Thyroid gland (tissue), 4 donors: ENCODE measurements at places on chromosomes 16 and 17. TPM values are rescaled to one million over a fixed set of nuclear protein-coding genes. Genes with fewer than 3 reads are reported as not detected.

Gene ADAM11
- total RNA-seq: 0.27 TPM

Gene KRT12
- total RNA-seq: not detected

GRCh38 chr17:29749045-29749825 lies 126.5 kb upstream of the CORO6 start:
- peaks cover under 1% of the 10 kb centered on the region for H3K4me1 ChIP-seq
- H3K4me3 ChIP-seq: no peak overlapping the region
- peaks cover 4% of the 10 kb centered on the region for H3K36me3 ChIP-seq
- DNase-seq: no peak
- no peaks in the 10 kb centered on the region for H3K27me3 ChIP-seq
- peak overlapping the region; percentile 26 for H3K27ac ChIP-seq

DNA sequence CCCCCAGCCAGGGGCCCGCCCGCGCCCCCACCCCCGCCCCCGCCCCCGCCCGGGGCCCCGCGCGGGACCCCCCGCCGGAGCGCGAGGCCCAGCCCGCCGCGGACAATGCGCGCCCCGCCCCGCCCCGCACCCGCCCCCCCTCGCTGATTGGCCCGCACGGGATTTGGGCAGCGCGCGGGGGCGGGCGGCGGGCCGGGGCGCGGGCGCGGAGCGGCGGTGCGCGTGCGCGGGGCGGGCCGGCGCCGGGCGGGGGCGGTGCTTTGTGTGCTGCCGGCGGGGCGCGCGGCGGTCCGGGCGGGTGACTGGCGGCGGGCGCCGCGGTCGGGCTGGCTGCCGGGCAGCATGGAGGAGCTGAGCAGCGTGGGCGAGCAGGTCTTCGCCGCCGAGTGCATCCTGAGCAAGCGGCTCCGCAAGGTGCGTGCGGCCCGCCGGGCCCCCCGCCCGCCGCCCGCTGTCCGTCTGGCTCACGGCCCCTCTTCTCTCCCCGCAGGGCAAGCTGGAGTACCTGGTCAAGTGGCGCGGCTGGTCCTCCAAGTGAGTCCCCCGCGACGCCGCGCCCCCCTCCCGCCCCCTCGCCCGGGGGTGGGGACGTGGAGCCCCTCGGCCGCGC lies at the start of gene CBX2:
TSS of gene CBX2 (plus strand) at position 255 of the 610 bp plus-strand sequence. CDS start at position 343, 88 bp downstream.
- peak within 1 kb of the TSS; percentile 5 for H3K27ac ChIP-seq
- H3K4me3 ChIP-seq: peak within 1 kb of the TSS; percentile 48
- no peaks in the 10 kb centered on the region for H3K27me3 ChIP-seq
- peak; percentile 77 for DNase-seq

DNA sequence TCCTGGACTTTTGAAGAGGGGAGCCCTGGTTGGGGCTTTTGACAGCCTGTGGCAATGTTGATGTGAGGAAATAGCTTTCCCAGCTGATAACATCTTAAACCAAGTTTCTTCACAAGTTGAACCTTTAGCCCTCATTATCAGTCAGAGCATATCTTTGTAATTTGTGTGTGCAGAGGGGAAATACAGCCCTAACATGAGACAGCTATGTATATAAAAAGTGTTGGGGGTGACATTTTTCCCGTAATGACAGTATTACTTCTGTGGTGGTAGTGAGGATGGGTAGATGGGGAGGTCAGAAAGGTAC lies 221.1 kb downstream of the FTO start:
- no peak for DNase-seq
- peaks cover 26% of the 10 kb centered on the region for H3K4me1 ChIP-seq
- no peak overlapping the region for H3K4me3 ChIP-seq
- H3K27ac ChIP-seq: no peak overlapping the region
- H3K36me3 ChIP-seq: no peaks in the 10 kb centered on the region
- no peaks in the 10 kb centered on the region for H3K27me3 ChIP-seq

Gene PSMB10
- total RNA-seq: 34.6 TPM

- H3K4me3 ChIP-seq: no peak overlapping the region
- DNase-seq: peak; percentile 85
- H3K4me1 ChIP-seq: peaks cover 36% of the 10 kb centered on the region
- peak overlapping the region; percentile 93 for H3K27ac ChIP-seq
- H3K36me3 ChIP-seq: no peaks in the 10 kb centered on the region
- no peaks in the 10 kb centered on the region for H3K27me3 ChIP-seq
Observed at GRCh38 chr17:78661093-78661770, 84.0 kb upstream of the DNAH17 start.

DNA sequence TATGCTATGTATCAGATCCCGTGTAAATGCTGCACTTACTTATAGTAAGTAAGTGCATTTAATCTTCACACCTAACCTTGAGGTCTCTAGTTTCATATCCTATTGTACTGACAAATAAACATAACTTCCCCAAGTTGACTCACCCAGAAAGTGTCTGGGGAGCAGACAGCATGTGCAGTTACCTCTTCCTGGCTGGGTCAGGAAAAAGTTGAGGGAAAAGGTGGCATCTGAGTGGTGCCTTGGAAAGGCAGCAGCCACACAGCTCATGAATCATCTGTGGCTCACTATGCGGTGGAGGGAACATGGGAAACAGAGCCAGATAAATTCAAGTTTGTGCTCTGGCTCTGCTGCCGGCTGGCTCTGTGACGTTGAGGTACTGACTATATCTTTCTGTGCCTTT lies 382.0 kb upstream of the DYNLRB2 start:
- no peaks in the 10 kb centered on the region for H3K27me3 ChIP-seq
- no peak for DNase-seq
- H3K4me1 ChIP-seq: no peaks in the 10 kb centered on the region
- no peak overlapping the region for H3K4me3 ChIP-seq
- H3K36me3 ChIP-seq: no peaks in the 10 kb centered on the region
- no peak overlapping the region for H3K27ac ChIP-seq

Gene VAT1L
- total RNA-seq: 29.7 TPM

Gene SPATA22
- total RNA-seq: not detected

Gene ZNF205
- total RNA-seq: 19.4 TPM

Gene C16orf86
- 3.9 TPM for total RNA-seq

Gene SMIM22
- total RNA-seq: not detected

GRCh38 chr16:54397838-54398237 lies 111.3 kb upstream of the IRX3 start:
- no peak overlapping the region for H3K4me3 ChIP-seq
- H3K27ac ChIP-seq: no peak overlapping the region
- DNase-seq: no peak
- no peaks in the 10 kb centered on the region for H3K4me1 ChIP-seq

Gene COL1A1
- total RNA-seq: 13.5 TPM

Gene DUS2
- 13.5 TPM for total RNA-seq

DNA sequence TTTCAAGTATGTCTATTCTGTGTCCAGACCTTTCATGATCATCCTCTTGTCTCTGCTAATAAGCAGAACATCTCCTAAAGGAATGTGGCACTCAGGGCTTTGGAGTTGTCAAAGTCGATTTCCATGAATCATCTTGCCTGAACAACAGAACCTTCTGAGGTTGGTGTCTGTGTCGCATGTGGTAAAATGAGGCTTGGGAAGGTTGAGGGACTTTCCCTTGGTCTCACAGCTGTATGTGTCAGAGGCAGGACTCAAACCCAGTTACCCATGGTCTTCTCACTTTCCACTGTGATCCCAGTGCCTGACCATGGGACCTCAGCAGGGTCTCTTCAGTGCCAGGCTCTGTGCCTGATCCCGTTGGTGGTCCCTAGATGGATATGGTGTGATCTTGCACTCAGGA lies 4.2 kb upstream of the GPRC5B start:
- DNase-seq: no peak
- H3K4me1 ChIP-seq: peaks cover 8% of the 10 kb centered on the region
- H3K36me3 ChIP-seq: no peaks in the 10 kb centered on the region
- H3K27me3 ChIP-seq: no peaks in the 10 kb centered on the region

GRCh38 chr17:28182559-28182958 lies 136.4 kb upstream of the TMEM97 start:
- DNase-seq: no peak
- H3K27me3 ChIP-seq: no peaks in the 10 kb centered on the region
- no peaks in the 10 kb centered on the region for H3K36me3 ChIP-seq
- no peak overlapping the region for H3K27ac ChIP-seq
- no peaks in the 10 kb centered on the region for H3K4me1 ChIP-seq

DNA sequence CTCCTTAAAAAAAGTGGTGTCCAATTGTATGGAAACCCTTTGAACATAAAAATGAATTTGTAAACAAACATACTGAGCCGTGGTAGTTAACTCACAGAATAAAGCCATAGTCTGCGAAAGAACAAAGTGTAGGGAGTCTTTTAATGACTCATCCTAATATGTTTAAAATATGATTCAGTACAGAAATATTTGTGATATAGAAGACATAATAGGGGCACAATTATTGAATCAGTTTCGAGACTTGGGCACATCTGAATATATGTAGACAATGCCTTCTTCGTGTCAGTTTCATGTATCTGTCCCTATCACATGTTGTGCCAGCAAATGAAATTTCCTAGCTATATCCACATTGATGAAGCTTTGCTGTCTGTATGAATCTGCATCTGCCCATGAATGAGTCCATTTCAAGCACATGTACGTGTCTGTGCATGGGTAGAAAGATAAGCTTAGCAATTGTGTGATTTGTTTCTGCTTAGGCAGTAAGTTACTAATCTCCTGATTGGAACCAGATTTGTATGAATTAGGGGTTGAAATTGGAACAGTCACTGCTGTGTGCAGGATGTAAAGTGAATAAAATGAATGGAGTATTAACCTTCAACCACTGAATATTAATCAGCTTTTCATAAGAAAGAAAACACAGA lies 112.5 kb upstream of the SOX9 start:
- no peaks in the 10 kb centered on the region for H3K36me3 ChIP-seq
- H3K27me3 ChIP-seq: no peaks in the 10 kb centered on the region
- no peak overlapping the region for H3K27ac ChIP-seq
- no peaks in the 10 kb centered on the region for H3K4me1 ChIP-seq
- DNase-seq: no peak

- H3K4me3 ChIP-seq: no peak overlapping the region
- no peaks in the 10 kb centered on the region for H3K27me3 ChIP-seq
- H3K36me3 ChIP-seq: no peaks in the 10 kb centered on the region
- no peak overlapping the region for H3K27ac ChIP-seq
- no peak for DNase-seq
Observed at GRCh38 chr17:35998018-35998545, 3.3 kb downstream of the CCL15 start.

Gene TMIGD1
- not detected for total RNA-seq

DNA sequence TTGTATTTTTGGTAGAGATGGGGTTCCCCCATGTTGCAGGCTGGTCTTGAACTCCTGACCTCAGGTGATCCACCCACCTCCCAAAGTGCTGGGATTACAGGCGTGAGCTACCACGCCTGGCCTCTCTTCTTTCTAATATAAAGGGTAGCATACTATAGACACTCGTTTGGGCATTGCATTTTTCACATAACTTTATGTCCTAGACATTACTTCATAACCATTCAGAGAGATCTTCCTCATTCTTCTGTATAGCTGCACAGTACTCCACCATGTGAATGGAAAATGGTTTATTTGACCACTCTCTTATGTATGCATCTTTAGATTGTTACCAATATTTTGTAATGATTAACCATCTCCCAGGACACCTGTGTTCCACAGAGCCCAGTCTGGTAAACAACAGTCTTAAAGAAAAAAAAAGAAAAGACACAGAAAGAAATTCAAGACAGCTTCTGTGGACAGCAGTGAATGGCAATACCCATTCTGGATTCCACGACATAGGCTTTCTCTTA lies 42.1 kb downstream of the TK2 start:
- no peaks in the 10 kb centered on the region for H3K36me3 ChIP-seq
- peak overlapping the region; percentile 3 for H3K27ac ChIP-seq
- no peak overlapping the region for H3K4me3 ChIP-seq
- peaks cover 69% of the 10 kb centered on the region for H3K4me1 ChIP-seq

Gene NRN1L
- total RNA-seq: not detected

Gene CLEC16A
- 39.9 TPM for total RNA-seq

- DNase-seq: no peak
- H3K36me3 ChIP-seq: no peaks in the 10 kb centered on the region
- peaks cover 11% of the 10 kb centered on the region for H3K4me1 ChIP-seq
- H3K27ac ChIP-seq: no peak overlapping the region
- no peaks in the 10 kb centered on the region for H3K27me3 ChIP-seq
- H3K4me3 ChIP-seq: no peak overlapping the region
Observed at GRCh38 chr17:79983456-79983855, 52.2 kb downstream of the TBC1D16 start.

- H3K4me1 ChIP-seq: no peaks in the 10 kb centered on the region
- no peak overlapping the region for H3K27ac ChIP-seq
- no peak overlapping the region for H3K4me3 ChIP-seq
- H3K36me3 ChIP-seq: no peaks in the 10 kb centered on the region
Observed at GRCh38 chr17:47714773-47715396, 18.2 kb upstream of the TBX21 start.
